PC-3 (cell line): ENCODE measurements at places on chromosomes 1 and 21. TPM values are rescaled to one million over a fixed set of nuclear protein-coding genes. Genes with fewer than 3 reads are reported as not detected.

Gene RXFP4
- total RNA-seq: not detected in 2 replicates

DNA sequence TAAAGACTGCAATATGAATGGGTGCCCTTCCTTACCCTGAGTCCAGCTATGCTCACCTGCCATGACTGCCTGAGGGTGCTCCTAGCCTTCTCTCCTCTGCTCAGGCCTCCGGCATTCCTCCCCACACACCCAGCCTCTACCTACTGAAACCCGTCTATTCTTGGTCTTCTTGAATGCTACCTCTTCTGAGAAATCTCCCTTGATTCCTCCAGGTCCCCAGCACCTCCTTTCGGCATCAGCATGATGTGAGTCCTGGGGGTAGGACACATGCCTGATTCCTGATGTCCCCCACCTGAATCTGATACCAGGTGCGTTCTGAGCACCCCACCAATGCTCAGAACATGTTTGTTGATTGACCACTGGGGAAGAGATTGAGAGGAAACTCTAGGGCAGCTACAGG lies 8.6 kb downstream of the LDLRAD1 start:
- DNase-seq: no peak

GRCh38 chr1:207892764-207893163 lies 18.2 kb downstream of the CD34 start:
- no peak for DNase-seq

Gene FCAMR
- total RNA-seq: not detected in 2 replicates

GRCh38 chr1:206955476-206956451 lies 9.5 kb upstream of the PIGR start:
- DNase-seq: no peak

DNA sequence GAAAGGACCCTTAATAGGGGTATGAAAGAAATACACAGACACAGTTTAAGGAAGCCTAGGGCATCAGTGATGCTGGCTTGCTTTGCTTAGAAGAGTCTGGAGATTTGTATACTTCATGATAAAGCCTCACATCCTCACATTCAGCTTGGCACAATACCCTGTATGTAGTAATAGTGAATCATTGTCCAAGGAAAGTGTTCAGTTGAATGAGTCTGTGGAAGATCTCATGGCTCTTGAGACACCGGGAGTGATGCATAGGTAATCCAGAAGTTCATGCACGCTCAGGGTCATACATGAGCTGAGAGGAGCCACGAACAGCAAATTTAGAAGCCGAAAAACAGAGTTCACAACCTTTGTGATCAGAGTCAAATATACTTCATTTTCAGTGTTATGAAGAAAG lies 537.2 kb upstream of the TMPRSS15 start:
- peak; percentile 48 for DNase-seq

Gene SERTAD4
- 2.6 and 4.5 TPM in 2 replicates for total RNA-seq

Gene TUT4
- total RNA-seq: 36.1 and 37.4 TPM in 2 replicates

Gene CNIH4
- total RNA-seq: 49.2 and 89.9 TPM in 2 replicates

Gene UBIAD1
- total RNA-seq: 14.5 and 14.8 TPM in 2 replicates

Gene FMN2
- total RNA-seq: 4.6 and 8.3 TPM in 2 replicates

DNA sequence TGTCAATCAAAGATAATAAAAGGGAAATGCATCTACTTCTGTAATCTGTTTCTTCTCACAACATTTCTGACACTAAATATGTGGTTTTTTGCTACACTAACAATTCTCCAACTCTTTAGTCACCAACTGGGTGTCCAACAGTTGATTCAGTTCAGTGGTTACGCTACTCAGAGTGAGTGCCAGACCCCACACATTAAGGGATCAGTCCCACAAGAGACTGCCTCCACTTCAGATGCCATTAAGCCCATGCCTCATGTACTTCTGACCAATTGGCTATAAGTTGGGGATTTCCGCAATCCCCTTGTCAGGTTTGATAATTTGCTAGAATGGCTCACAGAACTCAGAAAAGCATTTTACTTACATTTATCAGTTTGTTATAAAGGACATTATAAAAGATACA lies 28.4 kb downstream of the RNF2 start:
- DNase-seq: no peak

Gene OR2M5
- total RNA-seq: not detected in 2 replicates

GRCh38 chr1:43509007-43509739 lies 21.5 kb upstream of the PTPRF start:
- DNase-seq: peak; percentile 7

Gene GNAT2
- total RNA-seq: 0.29 and 0.69 TPM in 2 replicates

DNA sequence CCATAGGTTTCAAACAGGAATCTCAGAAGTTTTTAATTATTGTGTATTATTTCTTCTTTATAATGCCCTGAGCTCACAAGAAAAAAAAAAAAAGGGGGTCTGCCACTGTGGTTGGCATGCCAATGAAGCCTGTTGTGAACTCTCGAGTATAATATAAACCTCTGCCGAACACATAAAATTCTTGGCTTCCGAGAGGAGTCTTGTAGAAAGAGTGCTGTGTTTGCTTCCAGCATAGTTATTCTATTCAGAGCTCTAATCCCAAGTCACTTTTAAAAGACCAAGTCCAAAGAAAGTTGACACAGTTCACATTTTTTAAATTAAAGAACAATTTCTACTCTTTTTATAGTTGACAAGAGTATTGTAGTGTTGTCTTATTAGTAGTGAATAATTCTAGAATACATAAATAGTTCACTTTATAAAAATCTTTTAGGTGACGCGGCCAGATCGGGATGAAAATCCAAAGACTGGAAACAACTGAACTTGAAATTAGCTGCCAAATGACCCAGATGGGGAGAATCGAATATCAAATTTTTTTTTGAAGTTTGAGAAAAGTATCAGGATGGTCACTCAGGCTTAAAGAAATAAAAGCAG lies 293.2 kb downstream of the DUSP10 start:
- DNase-seq: no peak

DNA sequence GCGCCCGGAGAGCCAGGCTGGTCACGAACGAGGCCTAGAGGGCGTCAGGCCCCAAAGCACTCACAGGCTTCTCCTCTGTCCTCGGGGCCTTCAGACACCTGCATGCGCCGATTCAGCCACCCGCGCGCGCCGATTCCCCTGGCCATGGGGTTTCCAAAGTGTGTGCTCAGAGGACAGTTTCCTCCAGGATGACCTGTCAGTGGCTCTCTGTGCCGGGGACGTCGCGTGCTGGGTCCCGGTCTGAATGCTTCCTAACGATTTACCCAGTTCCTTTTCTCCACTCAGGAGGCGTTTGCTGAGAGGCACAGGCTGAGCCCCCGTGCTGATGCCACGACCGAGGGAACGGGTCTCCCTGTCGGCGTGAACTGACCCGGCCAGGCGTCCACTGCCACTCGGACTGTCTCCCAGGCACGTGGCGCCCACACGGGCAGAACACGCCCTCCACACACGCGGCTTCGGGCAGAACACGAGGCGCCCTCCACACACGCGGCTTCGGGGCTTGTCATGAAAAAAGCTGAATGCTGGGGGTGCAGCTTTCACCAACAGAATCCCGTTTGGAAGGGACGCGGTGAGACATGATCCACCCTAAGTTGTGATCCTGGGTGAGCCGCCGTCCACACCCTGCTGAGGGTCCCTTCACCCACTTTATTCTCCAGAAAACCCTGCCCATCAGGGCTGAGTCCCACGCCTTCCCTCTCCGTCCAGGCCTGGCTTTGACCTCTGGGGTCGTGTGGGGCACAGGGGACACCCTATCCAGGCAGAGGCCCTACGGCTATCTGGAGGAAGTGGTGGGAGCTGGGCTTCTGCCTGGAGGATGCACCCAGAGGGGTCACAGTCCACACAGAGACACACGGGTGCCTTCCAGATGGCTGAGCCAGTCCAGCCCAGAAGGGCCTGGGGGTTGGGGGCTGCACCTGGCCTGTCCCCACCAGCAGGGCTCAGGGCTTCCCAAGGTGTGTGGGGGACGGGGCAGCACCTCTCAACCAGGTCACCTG lies 56.1 kb downstream of the COL6A1 start:
- DNase-seq: no peak

Gene CCDC185
- total RNA-seq: not detected in 2 replicates

DNA sequence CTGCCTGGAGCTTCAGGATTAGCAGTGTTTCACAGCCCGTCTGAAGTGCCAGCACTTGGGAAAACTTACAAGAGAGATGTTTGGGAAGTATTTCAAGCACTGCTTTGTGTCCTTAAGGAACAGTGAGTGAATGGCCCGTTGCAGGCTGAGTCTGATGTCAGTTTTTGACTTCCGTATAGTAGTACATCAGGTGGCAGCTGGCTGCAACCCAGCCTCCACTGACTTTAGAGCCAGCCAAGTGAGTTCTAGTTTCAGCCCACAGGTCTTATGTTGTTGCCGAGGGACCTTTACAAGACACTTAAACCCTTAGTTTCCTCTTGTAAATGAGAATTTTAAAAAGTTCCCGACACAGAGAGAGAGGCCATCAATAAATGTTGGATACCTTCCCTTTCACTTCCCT lies 35.0 kb downstream of the UCK2 start:
- DNase-seq: no peak

DNA sequence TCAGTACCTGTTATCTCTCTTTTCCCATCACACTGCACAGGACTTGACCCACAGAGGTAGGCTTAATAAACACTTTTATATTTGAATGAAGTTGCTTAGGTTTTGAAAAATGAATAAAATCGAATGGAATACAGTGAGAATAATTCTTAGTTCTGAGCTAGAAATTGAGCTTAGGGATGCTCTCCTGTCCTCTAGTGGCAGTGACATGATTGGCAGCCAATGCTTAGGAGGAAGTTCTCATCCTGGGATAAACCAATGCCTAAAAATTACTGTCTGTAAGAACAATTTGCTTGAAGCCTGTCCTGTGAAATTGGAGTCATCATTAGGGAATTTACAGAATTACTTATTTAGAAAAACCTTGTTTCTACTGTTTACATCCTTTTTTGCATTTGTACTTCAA lies 21.3 kb upstream of the CYP4X1 start:
- peak; percentile 36 for DNase-seq

DNA sequence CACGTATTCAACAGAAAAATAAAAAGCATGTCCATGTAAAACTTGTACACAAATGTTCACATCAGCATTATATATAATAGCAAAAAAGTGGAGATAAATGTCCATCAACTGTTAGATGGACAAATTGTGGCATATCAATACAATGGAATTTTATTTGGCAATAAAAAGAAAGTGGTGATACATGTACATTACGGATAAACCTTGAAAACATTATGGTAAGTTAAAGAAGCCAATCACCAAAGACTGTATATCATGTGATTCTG lies 76.9 kb downstream of the EIF4G3 start:
- DNase-seq: no peak

DNA sequence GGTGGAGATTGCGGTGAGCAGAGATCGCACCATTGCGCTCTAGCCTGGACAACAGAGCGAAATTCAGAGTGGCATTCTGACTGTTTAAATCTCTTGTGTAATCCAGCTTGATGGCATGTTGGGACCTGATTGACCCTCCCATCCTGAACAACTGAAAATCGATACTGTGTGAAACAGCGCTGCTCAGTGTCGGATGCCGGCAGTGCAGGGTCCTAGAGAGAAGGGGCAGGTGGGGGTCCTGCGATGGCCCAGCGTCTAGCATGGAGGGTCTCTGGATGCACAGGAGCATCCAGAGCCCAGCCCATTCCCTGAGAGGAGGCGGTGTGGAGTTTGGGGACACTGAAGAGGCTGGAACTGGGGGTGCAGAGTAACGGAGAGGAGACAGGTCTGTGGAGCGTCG lies 15.8 kb downstream of the AGT start:
- no peak for DNase-seq

DNA sequence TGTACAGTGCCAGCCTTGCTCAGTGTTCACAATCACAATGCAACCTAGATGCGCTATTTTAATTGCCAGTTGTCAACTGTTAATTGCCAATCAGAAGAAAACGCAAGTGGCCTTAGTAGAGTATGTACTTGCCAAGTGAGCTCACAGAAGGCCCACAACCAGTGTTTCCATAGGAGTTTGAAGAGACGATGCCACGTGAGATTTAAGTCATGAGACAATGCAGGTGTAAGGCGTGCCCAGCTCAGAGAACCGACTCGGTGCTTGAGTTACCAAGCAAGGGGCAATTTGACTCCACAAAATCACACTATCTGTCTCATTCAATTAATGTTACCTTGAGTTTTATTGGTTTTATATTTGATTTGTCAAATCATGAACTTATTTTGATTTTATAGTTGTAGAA lies 65.6 kb downstream of the TEX35 start:
- DNase-seq: no peak

Gene ATP1A4
- total RNA-seq: 0.04 TPM in 1 of 2 replicates, not detected in the other
